Stomach (tissue), 19 donors: ENCODE measurements at places on chromosomes 2 and 18. TPM values are rescaled to one million over a fixed set of nuclear protein-coding genes. Genes with fewer than 3 reads are reported as not detected.

Gene CTAGE1
- total RNA-seq = not detected

Gene FKBP7
- total RNA-seq = 1.4 TPM

Gene PHOSPHO2
- total RNA-seq = 1.8 TPM

Gene RNF125
- not detected for total RNA-seq

Gene REG3A
- total RNA-seq = 3.1 TPM

Gene HRH4
- not detected for total RNA-seq

Gene BMP10
- total RNA-seq = not detected
